Activated naive CD4-positive, alpha-beta T cell (primary cell): ENCODE measurements at places on chromosomes 2 and 18.

GRCh38 chr18:48074929-48075706 is 144.7 kb upstream of the SMAD2 start:
- DNase-seq, result no peak

DNA sequence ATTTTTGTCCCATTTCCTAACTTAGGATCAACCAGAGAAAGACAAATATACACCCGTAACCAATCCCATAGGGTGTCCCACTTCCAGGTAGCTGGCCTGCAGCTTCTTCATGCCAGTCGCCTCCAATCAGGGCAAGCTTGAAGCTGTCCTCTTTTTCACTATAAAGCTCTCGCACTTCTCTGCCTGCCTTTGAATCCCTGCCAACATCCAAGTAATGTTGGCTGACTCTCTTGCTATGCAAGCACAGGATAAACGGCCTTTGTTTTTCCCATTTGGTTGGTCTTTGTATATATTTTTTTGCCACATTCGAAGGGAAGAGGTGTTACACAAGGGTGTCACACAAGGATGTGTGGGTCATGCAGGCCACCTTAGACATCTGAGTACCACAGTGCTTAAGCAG is 388.8 kb downstream of the CBLN2 start:
- DNase-seq, result no peak

DNA sequence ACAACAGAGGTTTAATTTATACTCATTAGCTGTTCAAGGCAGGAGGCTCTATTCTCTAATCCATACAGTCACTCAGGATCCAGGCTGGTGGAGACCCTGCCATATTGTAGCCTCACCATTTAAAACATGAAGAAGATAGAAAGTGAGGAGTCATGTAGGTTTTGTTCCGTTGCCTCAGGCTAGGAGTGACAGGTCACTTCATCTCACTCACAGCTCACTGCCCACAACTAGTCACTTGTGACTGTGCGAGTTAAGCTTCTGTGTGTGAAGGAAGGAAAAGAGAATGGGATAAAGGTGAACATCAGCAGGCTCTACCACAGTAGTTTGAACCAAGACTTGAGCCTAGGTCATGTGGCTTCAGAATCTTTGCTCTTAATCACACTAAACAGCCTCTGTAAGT is 9.0 kb upstream of the IGFBP2 start:
- DNase-seq, result no peak

- no peak for DNase-seq
These were observed 112.2 kb downstream of the ZFP36L2 start for GRCh38 chr2:43114210-43114609.

- no peak for DNase-seq
These were observed 77.9 kb downstream of the CABLES1 start for GRCh38 chr18:23213200-23213599.

DNA sequence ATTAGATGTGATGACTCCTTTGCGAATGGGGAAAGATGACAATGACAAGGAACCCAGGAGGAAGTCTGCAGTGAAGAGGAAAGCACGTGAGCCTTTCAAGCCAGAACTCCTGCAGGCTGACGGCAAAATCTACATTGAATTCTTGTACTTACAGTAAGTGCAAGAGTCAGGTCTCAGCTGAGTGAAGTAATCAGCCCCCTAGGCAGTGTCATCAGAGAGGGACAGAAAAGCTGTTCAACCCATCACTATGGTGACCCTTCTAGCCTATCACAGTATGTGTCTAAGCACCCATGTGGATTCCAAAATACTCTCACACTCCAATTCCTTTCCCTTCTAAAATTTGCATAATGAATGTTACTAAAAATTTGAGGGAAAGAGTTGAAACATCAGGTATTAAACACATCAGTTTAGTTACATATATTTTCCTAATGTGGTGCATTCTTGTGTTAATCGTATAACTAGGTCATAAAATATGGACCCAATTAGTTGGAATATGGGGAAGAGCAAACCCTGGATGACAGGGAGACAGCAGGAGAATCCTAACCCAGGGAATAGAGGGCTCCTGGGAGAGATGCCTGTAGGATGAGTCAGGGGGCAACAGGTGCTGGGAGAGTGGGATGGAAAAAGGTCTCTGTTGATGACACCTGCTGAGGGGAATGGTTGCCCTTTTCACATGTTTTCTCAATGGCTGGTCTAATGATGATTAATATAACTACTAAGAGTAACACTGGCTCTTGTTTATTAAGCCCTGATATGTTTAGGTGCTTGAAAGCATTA is 39.5 kb downstream of the VWC2L start:
- no peak for DNase-seq

- DNase-seq, result no peak
These were observed 6.5 kb downstream of the HDLBP start for GRCh38 chr2:241308832-241309500.

- DNase-seq, result no peak
These were observed 219.6 kb upstream of the ID2 start for GRCh38 chr2:8462280-8462679.

- no peak for DNase-seq
These were observed 629.7 kb downstream of the IRS1 start for GRCh38 chr2:226169751-226170581.

DNA sequence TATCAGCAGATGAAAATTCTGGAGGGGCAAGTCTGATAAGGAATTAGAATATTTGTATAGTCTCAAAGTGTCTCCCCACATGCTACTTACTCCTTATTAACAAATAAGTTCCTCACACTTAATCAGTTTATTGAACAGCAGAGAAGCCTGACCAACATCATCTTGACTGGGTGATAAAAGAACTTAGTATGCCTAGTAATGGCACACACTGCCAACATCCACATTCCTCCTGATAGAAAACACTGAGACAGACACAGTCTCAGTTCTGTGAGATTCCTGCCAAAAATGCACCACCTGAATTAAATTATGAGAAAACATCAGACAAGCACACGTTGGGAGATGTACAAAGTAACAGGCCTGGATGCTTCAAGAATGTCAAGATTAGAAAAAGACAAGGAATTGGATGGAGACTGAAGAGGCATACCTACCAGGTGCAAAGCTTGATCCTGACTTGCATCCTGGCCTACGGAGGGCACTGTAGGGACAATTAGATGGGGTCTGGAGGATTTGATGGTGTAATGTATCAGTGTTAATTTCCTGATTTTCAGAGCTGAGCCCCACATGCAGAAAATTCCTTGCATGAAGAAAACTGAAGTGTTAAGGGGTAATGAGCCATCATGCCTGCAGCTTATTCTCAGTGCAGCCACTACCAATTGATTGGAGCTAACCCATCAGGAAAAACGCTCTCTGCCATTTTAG is 200.4 kb upstream of the SH3BP4 start:
- no peak for DNase-seq

- no peak for DNase-seq
These were observed 116.6 kb downstream of the LAMA3 start for GRCh38 chr18:23805898-23806297.

DNA sequence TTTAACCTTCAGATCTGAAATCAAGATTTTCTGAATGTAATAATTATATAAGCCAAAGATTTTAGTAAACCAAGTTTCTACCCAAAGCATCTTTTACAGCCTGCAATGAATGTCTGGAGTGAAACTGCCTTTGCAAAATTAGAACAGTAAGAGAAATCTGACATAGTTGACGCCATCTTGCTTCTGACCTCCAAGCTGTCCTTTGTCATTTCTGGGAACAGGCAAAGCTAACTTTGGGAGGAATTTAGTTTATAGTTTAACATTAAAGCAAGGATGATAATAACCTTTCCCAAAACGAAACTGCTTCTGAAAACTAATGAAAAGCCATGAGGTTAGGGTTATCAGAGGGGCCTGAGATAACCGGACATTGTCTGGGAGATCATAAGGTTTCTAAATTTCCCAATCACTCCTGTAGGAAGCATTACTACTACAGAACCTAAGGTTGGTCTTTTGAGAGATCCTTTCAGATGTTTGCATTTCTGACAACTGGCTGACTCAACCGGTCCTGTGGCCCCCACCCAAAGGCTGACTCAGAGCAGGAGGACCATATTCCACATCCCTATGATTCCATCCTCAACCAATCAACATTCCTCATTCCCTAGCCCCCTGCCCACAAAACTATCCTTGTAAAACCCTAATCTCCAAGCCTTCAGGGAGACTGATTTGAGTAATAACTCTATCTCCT is 124.5 kb downstream of the TMEM131 start:
- no peak for DNase-seq

GRCh38 chr2:40373111-40373510 is 78.8 kb downstream of the SLC8A1 start:
- no peak for DNase-seq

DNA sequence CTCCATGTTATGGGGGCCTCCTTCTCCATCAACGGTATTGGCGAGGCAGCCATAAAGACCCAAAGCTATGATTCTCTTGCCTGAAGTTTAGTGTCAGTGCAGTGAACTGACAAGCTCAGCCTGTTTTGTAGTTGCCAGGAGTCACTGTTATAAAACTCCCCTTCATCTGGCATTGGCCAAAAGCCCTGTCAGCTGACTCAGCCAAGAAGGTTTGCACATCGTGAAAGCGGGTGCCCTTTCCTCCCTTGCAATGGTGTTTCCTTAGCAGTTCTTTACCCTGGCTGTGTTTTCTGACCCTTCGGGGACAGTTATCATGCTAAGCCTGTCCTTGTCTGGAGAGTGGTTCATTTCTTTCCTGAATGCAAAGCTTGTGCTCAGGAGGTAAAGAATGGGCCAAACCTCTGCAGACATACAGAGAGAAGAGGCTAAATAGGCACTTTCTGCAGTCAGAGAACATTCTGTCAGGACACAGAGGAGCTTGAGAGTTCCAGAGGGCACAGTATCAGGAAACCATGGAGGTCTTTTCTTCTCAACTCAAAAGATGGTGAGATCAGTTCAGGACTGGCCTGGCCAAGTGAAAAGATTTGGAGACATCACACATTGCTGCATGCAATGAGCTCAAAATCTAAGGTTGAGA is 414.2 kb downstream of the ZNF521 start:
- no peak for DNase-seq

DNA sequence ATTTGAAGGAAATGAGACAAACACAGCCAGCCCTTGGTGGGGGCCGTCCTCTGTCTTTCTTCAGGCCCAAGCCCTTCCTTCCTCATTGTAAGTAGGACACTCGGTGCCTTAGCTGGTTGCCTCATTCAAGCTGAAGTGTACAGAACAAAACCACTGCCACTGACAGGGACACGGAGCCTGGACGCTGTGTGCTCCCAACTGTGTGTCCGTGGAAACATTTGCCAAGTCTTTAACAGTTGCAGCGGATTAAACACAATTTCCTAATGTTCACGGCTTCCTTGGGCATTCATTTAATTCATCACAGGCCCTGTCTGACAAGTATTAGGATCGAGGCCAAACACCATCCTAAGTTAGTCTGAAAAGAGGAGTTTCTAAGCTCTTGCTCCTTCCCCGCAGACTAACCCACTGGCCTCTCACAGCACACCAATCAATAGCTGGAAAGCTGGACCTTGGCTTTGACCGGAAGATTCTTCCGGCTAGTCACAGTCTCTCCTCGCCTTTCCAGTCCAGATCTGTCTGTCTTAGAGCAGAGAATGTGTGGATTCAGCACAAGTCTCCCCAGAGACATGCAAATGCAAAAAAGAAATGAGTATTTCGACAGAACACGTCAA is 68.7 kb upstream of the ACSL3 start:
- no peak for DNase-seq

DNA sequence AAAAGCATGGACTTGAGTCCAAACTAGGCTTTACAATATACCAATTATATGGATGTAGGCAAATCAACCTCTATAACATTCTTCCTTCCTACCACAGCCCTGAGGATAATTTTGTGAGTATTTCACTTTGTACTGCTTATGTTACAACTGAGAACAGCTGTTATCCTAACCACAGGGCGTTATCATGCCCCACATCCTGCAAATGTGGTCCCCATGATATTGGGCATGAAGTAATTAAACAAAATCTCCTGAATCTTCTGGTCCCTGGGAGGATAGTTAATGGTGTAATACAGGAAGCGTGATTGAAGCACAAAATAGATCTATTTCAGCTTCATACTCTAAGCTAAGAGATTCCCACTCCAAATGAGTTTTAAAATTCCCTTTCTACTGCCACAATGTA is 223.6 kb downstream of the CDH20 start:
- no peak for DNase-seq

DNA sequence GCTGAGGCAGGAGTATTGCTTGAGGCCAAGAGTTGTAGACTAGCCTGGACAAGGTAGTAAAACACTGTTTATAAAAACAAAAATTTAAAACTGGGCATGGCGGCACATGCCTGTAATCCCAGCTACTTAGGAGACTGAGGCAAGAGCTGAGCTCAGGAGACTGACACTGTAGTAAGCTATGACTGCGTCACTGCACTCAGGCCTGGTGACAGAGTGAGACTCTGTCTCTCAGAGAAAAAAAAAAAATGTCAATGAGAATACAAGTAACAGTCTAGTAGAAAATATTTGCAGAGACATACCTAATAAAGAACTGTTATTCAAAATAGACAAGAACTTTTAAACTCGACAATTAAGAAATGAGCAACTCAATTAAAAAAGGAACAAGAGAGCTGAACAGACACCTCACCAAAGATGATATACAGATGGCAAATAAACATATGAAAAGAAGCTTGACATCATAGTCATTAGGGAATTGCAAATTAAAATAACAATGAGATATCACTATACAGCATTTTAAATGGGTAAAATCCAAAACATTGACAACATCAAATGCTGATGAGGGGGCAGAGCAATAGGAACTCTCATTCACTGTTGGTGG is 624.3 kb upstream of the ZEB2 start:
- DNase-seq, result no peak

DNA sequence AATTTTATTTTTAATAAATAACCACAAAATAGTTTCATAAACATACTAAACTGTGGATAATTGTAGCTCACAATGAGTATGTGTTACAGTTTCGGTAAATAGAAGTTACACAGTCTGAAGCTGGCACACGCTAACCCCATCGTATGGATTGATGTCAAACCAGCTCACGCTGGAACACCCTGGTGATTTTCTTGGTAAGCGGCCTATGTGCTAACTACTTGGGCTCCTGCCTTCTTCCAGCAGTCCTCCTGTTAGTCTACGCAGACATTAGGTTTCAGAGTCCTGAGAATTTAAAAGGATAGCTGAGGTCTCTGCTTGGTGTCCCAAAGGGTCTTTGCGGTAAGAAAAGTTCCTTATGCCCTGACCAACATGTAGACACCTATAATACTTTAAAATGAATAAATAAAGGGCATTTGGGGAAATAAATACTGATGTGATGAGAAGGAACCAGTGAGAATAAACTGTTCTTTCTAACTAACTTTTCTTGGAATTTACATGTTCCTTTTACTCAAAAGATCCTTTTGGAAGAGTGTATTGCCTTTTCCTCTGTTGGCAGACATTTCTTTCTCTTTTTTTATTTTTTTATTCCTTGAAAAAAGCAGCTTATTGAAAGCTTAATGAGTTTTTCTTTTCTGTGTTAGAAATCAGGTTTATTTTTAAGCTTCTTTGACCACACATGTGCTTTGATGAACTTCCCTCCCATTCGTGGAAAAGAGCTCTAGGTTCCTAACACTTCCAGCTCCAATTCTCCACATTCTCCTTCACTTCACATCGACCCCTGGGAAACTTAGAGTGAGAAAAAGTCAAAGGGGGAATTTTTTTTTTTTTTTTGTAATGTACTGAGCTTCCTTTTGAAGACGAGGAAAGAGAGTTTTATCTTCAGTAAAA is 322.2 kb downstream of the IRS1 start:
- DNase-seq, result no peak

- no peak for DNase-seq
These were observed 130.2 kb upstream of the DLX2 start for GRCh38 chr2:172232708-172233396.

GRCh38 chr18:77079954-77080682 is 52.5 kb downstream of the MBP start:
- DNase-seq, result no peak
